ENCODE measurements at places on chromosomes 1 and 21. TPM values are rescaled to one million over a fixed set of nuclear protein-coding genes. Genes with fewer than 3 reads are reported as not detected.
A peak's percentile ranks its signal among the peaks of the same experiment; 100 is the strongest.

DNA sequence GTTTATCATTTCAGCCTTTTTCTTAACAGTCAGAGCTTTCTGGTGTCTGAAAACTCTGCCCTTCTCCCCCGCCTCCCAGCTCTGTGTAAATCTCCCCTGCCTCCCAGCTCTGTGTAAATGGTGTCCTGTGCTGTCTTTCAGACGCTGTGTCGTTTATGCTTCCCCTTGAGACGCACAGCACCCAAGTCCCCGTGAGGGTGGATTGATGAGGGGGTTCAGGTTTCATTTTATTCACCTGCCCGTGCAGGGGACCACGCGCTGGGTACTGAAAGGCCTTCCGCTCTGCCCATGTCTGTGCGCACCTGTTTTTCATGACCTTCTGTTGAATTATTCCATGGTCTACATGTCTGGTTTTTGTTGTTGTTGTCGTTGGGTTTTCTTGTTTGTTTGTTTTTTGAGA lies 108.2 kb upstream of the COL6A1 start:
- no peak for DNase-seq

GRCh38 chr1:68570871-68571270 lies 74.0 kb upstream of the DEPDC1 start:
- peak; percentile 15 for DNase-seq

DNA sequence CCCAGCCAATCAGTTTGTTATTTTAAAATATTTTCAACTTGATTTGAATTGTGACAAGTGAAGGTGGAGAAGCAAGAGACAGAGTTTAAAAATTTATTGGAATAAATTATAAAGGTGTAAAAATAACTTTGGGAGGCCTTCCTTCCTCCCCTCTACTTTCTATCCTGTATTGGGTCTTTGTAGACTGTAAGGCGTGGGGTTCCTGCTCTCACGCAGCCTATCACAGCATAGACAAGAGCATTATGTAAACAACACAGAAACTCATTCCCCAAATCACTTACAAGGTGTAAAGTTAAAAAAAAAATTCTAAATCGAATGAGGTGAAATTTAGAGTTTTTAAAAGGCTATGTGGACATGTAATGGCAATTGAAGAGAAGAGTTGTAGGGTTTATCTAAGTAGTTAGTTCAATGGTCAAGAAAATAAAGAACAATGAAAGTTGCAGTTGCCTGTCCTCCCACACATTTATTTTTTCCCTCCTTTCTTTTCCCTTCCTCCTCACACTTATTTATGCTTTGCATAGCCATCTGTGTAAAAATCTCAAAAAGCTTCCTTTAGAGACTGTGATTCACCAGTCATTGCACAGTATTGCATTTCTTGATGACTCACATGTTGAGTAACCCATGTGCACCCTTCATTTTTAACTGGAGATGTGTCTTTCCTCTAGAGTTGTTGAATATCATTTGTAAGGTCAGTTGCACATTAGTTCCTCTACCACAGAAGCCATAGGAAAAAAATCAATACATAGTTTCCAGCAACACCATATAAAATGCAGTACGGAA lies 242.2 kb downstream of the PTPRC start:
- DNase-seq, result peak; percentile 94

GRCh38 chr21:40595806-40596205 lies 251.2 kb downstream of the DSCAM start:
- no peak for DNase-seq

- no peak for DNase-seq
Measured at GRCh38 chr1:209391792-209392191, 191.7 kb upstream of the CAMK1G start.

DNA sequence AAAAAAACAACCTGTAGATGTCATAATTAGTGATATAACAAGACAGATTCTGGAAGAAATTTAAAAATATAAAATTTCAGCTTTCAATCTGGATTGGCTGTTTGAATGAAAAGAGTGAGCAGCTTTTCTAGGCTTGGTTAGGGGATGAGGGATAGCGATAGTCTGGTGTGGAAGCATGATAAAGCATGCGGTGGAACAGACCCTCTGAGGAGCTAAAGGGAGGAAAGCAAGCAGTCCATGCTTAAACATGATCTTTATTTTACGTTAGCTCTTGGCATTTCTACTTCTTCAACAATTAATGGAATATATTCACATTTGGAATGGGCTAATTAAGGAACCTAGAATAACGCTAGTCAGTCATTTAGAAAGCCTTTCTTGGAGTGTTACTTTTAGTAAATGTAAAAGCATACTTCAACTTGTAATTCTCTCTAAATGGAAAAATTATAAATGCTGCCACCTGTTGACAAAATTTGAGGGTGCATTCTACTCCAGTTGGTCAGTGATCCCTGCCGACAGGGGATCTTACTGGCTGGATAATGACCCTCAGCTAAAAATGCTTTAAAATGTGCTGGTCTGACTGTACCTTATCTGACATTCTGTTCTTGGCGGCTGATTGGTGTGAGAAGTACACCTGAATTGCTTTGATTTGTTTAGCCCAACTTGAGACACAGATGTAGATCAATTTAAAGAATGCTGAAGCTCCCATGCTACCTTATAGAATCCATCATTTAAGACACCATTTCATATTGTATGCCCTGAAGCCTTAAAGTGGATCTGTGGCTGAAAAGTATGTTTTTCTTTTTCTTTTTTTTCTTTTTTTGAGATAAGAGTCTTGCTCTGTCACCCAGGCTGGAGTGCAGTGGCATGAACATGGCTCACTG lies 61.2 kb downstream of the AK4 start:
- peak; percentile 58 for DNase-seq

DNA sequence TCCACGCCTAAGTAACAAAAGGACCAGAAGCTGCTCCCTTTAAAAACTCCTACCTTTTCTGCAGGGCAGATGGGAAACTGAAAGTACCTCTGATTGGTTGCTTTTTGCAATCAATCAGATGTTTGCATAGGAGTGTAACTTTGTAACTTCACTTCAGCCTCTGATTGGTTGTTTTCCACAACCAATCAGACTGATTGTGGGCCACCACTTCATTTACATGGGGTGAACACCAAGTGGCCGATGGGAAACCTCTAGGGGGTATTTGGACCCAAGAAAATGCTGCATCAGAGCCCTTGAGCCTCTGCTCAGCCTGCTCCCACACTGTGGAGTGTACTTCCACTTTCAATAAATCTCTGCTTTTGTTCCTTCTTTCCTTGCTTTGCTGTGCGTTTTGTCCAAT lies 32.8 kb upstream of the CD1D start:
- no peak for DNase-seq

- DNase-seq, result peak; percentile 58
Measured at GRCh38 chr1:117512728-117513321, 93.0 kb upstream of the TENT5C start.

DNA sequence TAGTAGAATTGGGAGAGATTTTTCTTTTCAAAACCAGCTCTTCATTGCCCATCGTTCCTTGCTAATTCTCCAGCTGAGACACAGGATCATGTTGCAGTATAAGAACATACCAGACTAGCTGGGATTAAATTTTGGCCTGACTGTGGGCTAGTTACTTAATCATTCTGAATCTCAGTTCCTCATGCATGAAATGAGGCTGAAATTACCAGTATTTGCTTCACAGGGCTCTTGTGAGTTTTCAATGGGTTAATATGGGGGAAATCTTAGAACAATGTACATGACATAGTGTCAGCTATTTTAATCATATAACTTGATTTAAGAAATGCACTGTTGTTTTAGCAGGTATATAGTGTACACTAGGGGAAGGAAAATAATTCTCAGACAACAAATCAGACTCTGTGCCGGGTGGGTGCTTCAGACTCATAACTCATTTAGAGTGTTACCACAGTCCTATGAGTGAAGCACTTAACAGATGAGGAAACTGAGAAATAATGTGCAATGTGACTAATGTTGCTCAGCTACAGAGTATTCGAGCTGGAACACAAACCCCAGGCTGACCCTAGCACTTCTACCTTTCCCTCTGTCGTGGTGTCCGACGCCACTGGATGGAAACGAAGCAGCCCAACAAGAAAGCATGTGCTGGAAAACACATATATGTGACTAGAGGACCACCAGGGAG lies 137.6 kb upstream of the SGIP1 start:
- DNase-seq, result no peak

GRCh38 chr1:89104147-89104546 lies 21.8 kb downstream of the GBP2 start:
- peak; percentile 20 for DNase-seq

GRCh38 chr1:201742955-201743805 lies 85.8 kb upstream of the IPO9 start:
- peak; percentile 48 for DNase-seq

GRCh38 chr1:150235294-150235851 lies 539 bp downstream of the ANP32E start:
- peak; percentile 57 for DNase-seq

DNA sequence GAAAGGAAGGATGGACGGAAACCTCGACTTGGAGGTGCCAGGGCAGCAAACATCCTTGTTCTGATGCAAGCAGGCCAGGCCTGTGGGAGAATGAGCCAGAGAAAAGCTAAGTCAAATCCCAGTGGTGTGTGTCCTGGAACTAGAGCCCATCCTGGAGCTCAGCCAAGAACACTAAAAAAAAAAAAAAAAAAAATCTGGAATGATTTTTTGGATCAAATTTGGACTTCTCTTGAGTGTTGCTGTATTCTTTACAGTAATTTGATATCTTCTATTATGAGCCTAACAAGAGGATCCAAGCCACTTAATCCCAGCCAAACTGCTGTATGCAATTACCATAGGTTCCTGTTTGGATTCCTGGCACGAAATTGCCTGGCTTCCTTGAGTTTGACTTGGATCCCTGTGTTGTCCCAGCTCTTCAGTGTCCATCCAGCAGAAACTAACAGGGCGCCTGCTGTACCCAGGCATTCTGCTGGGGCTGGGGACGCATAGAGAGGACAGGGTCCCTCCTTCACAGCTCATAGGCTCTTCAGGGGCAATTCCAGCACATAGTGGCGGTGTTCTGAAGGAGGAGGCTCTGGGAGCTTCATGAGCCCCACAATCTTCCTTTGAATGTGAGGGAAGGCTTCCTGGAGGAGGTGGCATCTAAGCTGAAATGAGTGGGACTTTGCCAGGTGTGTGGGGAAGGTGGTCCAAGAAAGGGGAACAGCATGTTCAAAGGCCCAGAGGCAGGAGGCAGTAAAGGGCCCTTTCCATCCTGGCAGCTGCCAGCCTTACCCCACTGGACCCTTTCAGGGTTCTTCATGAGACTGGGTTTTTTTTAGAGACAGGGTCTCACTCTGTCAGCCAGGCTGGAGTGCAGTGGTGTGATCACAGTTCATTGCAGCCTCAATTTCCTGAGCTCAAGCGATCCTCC lies 24.7 kb downstream of the EPHX1 start:
- peak; percentile 66 for DNase-seq

GRCh38 chr1:55117941-55118340 lies 78.6 kb downstream of the PCSK9 start:
- no peak for DNase-seq

DNA sequence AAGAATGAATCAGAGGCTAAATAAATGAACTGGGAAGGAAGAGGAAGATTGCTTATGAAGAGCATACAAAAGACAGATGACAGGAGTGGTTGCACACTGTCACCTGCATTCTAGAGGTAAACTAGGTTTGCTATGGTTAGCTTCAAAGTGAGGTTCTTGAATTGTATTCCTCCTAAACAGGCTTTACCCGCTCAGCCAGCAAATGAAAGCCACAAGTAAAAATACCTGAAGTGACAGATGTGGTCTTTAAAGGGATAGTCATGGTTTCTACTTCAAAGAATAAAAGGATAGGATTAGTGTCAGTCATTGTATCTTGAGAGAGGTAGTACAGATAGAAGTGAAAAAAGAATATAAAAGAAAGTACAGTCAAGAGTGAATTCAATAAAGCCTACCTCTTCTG lies 32.4 kb upstream of the PRDX6 start:
- DNase-seq, result no peak

GRCh38 chr1:10601342-10602070 lies 126.8 kb downstream of the PEX14 start:
- no peak for DNase-seq

GRCh38 chr1:44235808-44236207 lies 22.5 kb downstream of the DMAP1 start:
- DNase-seq, result no peak

GRCh38 chr1:111756124-111756513 lies 418 bp downstream of the DDX20 start:
- DNase-seq, result no peak

GRCh38 chr1:27536010-27536757 lies 46.2 kb upstream of the WASF2 start:
- DNase-seq, result no peak

- DNase-seq, result no peak
Measured at GRCh38 chr21:42089093-42089631, 18.0 kb downstream of the UMODL1 start.

DNA sequence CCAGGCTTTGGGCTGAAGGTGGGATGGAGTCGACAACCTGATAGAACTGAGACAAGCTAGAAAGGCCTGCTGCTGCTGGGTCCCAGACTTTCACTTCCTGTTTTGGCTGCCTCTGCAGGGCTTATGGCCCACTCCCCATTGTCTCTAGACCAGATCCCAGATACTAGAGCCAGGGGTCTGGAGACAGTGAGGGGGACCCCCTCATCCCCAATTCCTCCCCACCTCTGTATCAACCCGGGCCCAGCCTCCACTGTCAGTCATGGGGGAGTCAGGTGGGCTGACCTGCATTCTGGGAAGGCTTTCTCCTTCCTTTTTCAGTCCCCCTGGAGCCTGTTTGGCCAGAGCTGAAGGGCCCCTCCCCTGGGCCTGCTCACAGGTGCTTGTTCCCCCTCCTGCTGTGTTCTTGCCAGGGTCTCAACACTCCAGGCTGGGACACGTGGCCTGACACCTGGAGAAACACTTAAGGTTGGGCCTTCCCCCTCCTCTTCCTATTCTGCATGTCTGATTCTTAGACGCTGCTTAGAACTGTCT lies 18.0 kb upstream of the ETV3L start:
- DNase-seq, result no peak

DNA sequence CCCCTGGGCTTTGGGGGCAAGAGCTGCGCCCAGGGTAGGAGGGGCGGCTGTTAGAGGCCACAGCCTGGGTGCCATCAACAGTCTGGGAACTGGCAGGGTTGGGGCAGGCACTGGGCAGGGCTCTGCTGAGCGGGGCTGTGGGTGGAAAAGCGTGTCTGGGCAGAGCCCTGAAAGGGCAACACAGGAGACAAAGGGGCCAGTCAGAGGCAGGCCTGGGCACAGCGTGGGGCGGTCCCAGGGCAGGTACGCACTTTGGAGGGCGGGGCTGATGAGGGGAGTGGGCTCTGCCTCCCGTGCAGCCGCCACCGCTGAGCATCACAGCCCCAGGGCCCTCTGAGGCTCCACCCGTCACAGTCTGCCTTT lies 13.9 kb downstream of the CELSR2 start:
- DNase-seq, result no peak

GRCh38 chr1:234990874-234991801 lies 137.5 kb downstream of the TOMM20 start:
- no peak for DNase-seq

The SLFNL1 gene
- not detected for total RNA-seq

The PODN gene
- total RNA-seq, result 54.8 TPM

The ZBTB18 gene
- 9.2 TPM for total RNA-seq

The CLDN14 gene
- total RNA-seq, result 0.51 TPM

The HSPA6 gene
- total RNA-seq, result not detected

The LGR6 gene
- total RNA-seq, result not detected

The PGLYRP4 gene
- total RNA-seq, result not detected

The CELA3A gene
- total RNA-seq, result not detected

The NBPF4 gene
- not detected for total RNA-seq

The ZFP69B gene
- 4.2 TPM for total RNA-seq

The IL12RB2 gene
- not detected for total RNA-seq

The FAM78B gene
- not detected for total RNA-seq

The ATP1A4 gene
- not detected for total RNA-seq

The SLC44A5 gene
- total RNA-seq, result not detected

The FOXO6 gene
- total RNA-seq, result not detected
